Endothelial cell (in vitro differentiated cells): ENCODE measurements at places on chromosomes 2 and 18. TPM values are rescaled to one million over a fixed set of nuclear protein-coding genes. Genes with fewer than 3 reads are reported as not detected.
A peak's percentile ranks its signal among the peaks of the same experiment; 100 is the strongest.

GRCh38 chr2:12538138-12538694 is 178.5 kb upstream of the TRIB2 start:
- no peak for DNase-seq

- DNase-seq, result no peak
Observed at GRCh38 chr2:12412898-12413305, 303.8 kb upstream of the TRIB2 start.

DNA sequence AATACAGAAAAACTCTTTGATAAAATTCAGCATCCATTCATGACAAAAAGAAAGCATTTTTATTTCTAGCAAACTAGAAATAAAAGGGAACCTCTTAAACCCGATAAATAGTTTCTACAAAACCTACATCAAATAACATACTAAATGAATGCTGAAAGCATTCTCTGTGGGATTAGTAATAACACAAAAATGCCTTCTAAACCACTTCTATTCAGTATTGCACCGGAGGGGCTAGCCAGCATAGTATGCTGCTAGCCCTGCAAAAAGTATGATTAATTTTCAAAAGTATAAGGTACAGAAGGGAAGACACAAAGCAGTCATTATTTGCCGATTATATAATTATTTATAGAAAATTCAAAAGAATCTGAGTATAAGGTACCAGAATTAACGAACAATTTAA is 145.2 kb downstream of the DTNB start:
- no peak for DNase-seq

GRCh38 chr18:22170421-22171257 is 1.2 kb downstream of the GATA6 start:
- no peak for DNase-seq

DNA sequence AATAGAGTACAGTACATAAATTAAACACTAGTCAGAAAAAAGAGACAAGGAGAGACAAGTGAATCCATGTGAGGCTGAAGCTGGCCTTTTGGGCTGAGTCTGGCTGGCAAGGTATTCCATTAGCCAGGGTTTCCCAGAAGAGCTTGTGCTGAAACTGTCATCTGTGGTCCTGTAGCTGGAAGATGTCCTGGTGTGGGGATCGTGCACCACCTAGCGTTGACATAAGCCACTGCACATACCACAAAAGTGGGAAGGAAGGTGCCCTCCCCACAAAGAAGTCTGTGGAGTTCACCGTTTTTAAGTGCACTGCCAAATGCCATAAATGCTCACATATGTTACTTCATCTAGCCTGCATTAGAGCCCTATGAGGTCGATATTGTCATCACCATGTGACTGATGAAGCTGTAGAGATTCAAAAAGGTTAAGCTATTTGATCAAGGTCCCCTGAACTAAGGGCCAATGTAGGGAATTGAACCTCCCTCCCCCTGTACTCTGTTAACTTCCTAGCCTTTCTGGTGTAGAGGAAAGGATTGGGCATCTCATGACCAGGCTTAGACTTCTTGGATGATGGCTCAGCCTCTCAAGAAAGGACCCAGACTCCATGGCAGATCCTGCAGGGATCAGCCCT is 31.9 kb upstream of the GALNT14 start:
- DNase-seq, result peak; percentile 64

DNA sequence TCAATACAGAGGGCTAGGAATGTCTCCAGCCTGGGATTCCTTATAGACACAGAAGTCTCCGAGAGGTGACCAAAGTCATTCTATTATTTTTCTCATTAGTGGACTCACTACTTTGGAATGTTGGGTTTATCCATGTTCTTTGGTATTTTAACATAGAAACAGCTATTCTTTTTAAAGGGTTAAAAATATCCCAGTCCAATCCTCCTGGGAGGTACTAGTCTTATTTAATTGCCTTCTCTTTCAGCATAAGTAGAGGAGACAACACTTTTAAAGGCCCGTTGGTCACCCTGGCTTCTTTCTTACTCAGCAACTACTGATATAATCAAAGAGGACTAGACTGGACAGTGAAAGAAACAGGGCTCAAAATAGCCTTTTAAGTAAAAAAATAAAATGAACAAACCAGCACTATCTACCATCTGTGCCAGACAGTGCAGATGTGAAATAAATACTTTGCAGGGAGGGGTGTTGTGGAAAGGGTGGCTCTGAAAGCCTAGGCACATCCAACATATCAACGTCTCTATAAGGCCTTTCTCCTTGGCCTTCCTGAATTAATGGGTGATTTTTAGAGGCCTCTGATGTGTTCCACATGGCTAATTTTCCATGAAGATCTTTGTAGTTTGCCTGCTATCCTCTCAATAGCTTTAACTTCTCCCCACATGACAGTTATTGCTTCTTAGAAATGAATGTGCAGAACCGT is 334.4 kb upstream of the THUMPD2 start:
- no peak for DNase-seq

DNA sequence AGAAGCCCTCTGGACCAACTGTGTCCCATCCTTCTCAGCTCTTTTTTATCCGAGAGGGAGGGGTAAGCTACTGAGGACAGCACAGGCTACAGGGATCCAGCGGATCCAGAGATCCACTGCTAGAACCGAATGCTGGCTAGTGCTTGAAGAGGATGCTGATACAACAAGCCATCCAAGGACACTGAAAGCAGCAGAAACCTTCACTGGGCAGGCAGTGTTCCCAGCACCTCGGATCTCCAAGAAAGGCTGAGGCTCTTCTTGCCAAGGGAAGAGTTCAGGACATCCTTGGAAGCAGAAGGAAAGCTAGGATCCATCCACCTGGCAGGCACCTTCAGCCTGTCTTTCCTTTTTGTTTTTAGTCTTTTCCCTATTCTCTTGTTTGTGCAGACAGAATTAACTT is 13.2 kb upstream of the FHOD3 start:
- no peak for DNase-seq

DNA sequence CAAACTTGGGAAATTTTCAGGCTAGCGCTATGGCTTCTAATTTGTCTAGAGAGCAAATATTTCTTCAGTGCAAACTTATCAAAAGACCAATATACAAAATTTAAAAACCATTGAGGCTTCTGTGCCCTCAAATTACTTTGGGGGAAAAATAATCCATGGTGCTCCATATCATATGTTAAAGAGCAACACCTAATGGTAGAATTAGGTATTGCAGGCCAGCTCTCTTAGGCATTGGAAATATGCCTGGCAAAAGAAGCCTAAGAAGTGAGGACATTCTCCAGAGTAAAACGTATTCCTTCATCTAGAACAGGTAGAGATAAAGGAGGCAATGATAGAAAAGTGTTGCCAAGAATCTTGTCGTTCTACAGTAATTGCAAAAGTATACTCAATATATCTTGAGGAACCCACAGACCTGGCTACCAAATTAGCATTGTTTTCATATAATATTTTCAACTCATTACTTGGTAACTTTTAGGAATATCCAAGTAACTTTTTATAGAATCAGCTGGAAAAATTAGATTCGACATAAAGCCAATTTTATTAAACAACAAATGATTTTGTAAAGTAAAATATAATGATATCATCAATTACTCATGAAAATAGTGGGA is 401.1 kb downstream of the BCL11A start:
- DNase-seq, result no peak

DNA sequence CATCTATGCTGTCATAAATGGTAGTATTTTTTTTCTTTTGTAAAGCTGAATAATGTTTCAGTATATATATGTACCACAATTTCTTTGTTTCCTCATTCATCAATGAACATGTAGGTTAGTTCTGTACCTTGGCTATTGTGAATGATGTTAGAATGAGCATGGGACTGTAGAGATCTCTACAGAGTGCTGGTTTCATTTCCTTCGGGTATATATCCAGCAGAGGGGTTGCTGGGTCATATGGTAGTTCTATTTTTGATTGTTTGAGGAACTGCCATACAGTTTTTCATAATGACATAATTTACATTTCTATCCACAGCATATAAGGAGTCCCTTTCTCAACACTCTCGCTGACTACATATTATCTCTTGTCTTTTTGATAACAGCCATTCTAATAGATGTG is 243.5 kb downstream of the CDH7 start:
- DNase-seq, result no peak

GRCh38 chr2:133607679-133608078 is 39.4 kb upstream of the NCKAP5 start:
- DNase-seq, result no peak

- peak; percentile 22 for DNase-seq
Observed at GRCh38 chr2:201363857-201364560, 6.9 kb upstream of the FLACC1 start.

DNA sequence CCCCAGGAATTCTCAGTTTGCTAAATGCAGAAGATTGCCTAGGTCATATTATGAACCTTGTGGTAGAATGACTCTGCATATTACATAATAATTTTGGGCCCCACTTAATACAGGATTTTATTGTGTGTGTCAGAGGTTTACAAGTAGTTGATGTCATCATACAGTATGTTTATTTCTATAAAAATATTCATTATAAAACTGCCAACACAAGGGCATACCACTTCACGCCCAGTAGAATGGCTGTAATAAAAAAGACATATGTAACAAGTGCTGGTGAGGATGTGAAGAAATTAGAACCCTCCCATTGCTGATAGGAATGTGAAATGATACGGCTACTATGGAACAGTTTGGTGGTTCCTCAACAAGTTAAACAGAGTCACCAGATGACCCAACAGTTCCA is 61.4 kb upstream of the TWSG1 start:
- no peak for DNase-seq

DNA sequence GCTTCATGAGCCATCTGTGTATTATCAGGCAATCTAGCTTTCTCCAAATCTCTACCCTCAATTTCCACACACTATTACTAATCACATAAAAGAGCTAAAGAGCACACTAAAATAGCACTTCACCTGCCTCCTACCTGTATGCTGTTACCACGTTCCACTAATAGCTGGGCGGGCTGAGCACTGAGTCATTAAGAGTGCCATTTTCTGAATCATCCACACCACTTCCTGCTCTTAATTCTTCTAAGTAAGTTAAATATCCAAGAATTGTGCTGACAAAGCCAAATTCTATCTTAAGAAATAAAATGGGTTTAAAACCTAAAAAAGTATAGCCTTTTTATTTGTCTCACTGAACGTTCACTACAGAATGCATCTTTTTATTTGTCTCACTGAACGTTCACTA is 35.7 kb downstream of the NOL10 start:
- no peak for DNase-seq

DNA sequence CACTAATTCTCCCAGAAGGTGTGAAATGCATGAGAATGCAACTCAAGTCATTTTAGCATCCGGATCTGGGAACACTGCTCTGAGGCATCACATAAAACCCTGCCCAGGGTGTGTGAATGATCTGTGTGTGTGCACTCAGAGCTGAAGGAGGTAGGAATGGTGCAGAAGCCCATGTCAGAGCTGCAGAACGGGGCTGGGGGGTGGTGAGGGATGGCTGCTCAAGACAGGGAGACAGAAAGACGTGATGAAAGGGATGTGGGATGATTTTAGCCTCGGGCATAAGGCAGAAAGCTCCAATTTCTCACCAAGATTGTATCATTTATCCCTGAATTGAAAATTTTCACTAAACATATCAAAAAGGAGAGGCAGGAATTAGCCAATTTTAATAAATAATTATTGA is 369.1 kb downstream of the EIPR1 start:
- no peak for DNase-seq

- DNase-seq, result no peak
Observed at GRCh38 chr2:11154016-11154922, 998 bp upstream of the SLC66A3 start.

DNA sequence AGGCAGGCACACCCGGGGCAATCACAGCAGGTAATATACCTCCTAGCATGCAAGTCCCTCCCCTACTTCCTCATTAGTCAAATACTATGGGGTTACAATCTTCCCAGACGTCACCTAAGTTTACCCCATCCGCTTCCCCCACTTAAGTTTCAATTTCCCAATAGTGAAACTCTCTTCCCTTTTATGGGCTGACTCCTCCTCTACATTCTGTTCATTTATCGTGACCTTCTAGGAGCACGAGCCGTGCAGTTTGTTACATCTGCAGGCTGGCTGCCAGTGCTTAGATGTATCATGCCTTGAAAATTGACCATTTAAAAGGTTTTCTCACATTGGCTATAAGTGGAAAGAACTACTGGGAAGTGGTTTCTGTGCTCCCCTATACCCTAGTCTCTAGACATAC is 1357.8 kb upstream of the CRIM1 start:
- no peak for DNase-seq

DNA sequence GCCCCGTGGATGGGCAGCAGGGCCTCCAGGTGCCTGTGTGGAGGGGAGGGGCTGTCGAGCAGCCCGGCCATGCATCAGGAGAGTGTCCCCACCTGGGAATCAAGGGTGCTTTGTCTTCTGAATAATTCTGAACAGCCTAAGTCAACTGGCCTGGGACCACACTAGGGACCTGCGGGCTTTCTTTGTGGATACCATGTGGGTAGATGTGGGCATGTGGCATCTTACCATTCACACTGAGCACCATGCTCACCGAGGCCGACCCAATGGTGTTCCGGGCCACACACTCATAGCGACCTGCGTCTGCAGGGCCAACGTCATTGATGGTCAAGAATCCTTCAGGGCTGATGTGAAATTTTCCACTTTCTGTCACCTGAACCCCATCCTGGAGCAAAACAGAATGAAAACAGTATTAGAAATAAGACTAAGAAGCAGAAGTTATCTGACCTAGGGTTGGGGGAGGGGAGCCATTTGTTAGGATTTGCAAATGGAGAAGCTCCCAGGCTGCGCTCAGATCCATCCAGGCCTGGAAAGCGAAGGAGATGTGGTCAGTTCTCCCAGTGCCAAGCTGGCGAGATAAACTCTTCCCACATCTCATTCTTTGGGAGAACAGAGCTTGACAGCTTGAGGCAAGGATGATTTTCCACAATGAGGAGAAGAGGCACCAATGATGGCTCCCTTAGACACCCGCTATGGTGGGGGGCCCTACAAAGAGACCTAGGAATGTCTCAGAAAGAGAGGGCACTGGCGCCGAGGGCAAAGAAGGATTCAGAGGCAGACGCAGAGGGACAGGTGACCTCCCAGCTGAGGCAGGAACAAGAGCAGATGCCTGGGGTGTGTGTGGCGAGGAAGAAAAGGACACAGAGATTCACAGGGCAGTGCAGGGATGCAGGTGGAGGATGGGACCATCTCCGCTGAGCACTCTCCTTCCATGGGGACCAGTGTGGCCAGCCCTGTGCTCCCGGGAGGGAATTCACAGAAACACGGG is 83.4 kb downstream of the PXDN start:
- DNase-seq, result no peak

DNA sequence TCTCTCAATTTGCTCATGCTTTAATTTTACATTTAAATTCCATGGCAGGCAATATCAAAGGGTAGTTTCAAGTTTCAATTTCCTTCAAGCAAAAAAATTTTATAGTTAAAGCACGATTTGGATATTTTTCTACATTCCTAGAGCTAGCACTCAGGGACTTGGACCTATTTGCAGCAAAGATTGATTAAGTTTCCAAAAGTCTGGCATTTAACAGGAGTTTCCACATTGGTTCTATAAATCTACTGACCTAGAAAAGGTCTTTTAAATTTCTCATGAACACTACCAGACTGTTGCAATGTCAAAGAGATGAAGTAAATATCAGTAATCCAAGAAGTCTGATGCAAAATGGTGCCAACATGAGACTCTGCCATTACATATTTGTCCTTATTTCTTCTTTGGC is 253.7 kb upstream of the LINC00305 start:
- DNase-seq, result no peak

MYO3B gene
- total RNA-seq, result 1.3 TPM

C2orf68 gene
- 47.5 TPM for total RNA-seq

DTNA gene
- total RNA-seq, result 17.9 TPM

METAP1D gene
- 3.6 TPM for total RNA-seq

ZNG1B gene
- total RNA-seq, result 29.3 TPM

SRD5A2 gene
- total RNA-seq, result 0.64 TPM

ZFP36L2 gene
- total RNA-seq, result 72.1 TPM

CNTNAP5 gene
- total RNA-seq, result 5.0 TPM

SPC25 gene
- total RNA-seq, result 6.2 TPM

DCC gene
- 14.7 TPM for total RNA-seq

NYAP2 gene
- total RNA-seq, result not detected

CDH19 gene
- not detected for total RNA-seq
